Neural crest cell (in vitro differentiated cells): ENCODE measurements at places on chromosomes 6 and 20.

DNA sequence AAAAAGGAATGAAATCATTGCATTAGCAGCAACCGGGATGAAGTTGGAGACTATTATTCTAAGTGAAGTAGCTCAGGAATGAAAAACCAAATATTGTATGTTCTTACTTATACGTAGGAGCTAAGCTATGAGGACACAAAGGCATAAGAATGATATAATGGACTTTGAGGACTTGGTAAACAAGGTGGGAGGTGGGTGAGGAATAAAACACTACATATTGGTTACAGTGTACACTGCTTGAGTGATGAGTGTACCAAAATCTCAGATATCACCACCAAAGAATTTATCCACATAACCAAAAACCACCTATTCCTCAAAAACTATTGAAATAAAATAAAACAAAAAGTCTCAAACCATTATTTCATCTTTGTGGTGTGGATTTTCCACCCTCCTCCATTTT, 593.5 kb downstream of the TENT5A start:
- DNase-seq, result no peak

- no peak for DNase-seq
Observed at GRCh38 chr6:38180586-38180985, 361.1 kb downstream of the ZFAND3 start.

DNA sequence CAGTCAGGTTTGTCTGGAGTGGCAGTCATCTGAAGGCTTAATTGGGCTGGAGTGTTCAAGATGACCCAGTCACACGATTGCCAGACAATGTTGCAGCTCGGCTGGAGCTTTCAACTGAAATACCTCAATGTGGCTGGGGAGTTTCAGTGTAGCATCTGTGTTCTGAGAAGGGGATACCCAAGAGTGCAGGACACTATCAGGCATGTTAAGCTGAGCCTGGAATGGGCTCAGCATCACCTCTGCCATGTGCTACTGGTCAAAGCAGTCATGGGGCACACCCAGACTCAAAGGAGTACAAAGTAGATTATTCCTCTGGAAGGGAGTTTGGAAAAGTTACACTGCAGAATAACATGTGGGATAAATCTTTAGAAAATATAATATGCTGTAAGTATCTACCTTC, 363.9 kb downstream of the KIF16B start:
- no peak for DNase-seq

DNA sequence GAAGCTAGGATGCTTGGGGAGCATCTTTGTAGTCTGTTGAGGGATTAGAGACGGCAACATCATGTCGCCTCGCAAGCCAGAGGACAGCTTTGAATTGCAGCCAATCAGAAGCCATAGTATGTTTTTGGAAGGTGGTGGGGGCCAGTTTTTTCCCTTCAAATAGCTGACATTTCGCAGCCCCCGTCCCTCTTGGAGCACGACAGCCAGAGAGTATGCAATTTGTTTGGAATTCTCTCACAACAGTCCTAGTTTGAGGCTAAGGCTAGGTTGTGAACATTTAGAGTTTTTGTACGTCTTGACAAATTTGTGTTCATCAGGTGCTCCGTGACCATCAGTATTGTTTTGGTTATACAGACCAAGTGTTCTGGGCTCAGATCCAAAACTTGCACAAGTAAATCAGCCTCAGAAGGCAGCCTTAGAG, 83.3 kb downstream of the PLCB1 start:
- DNase-seq, result no peak

- DNase-seq, result no peak
Observed at GRCh38 chr6:48912503-48912902, 550.5 kb downstream of the MMUT start.

DNA sequence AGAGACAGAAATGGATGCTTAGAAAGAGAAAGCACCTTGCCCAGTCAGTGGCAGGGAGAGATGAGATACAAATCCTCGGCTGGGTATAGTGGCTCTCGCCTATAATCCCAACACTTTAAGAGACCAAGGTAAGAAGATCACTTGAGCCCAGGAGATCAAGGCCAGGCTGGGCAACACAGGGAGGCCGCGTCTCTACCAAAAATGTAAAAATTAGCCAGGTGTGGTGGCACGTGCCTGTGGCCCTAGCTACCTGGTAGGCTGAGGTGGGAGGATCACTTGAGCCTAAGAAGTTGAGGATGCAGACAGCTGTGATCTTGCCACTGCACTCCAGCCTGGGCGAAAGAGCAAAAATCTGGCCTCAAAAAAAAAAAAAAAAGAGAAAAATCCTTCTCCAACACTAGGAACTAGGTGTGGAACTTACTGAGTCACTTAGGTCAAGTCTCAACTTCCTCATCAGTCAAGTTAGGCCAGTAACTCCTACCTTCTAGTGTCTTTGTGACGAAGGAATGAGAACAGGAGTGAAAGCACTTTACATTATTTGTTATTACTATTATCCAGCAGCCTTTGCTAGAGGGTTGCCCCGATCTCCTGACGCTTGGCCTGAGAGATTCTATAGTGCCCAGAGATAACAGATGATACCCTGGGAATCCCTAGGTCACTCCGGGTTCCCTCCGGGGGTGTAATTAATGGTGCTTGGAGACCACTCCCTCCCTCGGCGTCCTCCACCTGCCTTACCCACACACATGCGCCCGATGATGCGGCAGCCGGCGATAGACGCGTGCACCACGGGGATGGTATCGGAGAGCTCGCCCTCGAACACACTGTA, 918 bp downstream of the EIF6 start:
- no peak for DNase-seq

- DNase-seq, result no peak
Observed at GRCh38 chr6:73121421-73121993, 103.8 kb downstream of the KHDC1L start.
